ENCODE measurements at places on chromosomes 1 and 21. TPM values are rescaled to one million over a fixed set of nuclear protein-coding genes. Genes with fewer than 3 reads are reported as not detected.

Gene MYBPHL
- 0.82 TPM for total RNA-seq

Gene KCNJ9
- total RNA-seq, result 0.11 TPM

Gene SPATA45
- total RNA-seq, result 0.68 TPM

- DNase-seq, result peak; percentile 45
- H3K36me3 ChIP-seq, result peaks cover 7% of the 10 kb centered on the region
- peaks cover 5% of the 10 kb centered on the region for H3K27me3 ChIP-seq
- peaks cover 3% of the 10 kb centered on the region for H3K4me1 ChIP-seq
- H3K4me3 ChIP-seq, result peak overlapping the region; percentile 65
Measured at GRCh38 chr1:1157426-1157913, 16.2 kb upstream of the TTLL10 start.

GRCh38 chr1:169529068-169529642 lies 43.4 kb upstream of the SLC19A2 start:
- no peaks in the 10 kb centered on the region for H3K4me1 ChIP-seq
- no peak overlapping the region for H3K4me3 ChIP-seq
- no peaks in the 10 kb centered on the region for H3K36me3 ChIP-seq
- DNase-seq, result no peak

GRCh38 chr1:159177272-159177907 lies 6.0 kb downstream of the CADM3 start:
- peaks cover 13% of the 10 kb centered on the region for H3K4me1 ChIP-seq
- no peak overlapping the region for H3K27ac ChIP-seq
- peak; percentile 49 for DNase-seq
- H3K27me3 ChIP-seq, result peaks cover 31% of the 10 kb centered on the region

DNA sequence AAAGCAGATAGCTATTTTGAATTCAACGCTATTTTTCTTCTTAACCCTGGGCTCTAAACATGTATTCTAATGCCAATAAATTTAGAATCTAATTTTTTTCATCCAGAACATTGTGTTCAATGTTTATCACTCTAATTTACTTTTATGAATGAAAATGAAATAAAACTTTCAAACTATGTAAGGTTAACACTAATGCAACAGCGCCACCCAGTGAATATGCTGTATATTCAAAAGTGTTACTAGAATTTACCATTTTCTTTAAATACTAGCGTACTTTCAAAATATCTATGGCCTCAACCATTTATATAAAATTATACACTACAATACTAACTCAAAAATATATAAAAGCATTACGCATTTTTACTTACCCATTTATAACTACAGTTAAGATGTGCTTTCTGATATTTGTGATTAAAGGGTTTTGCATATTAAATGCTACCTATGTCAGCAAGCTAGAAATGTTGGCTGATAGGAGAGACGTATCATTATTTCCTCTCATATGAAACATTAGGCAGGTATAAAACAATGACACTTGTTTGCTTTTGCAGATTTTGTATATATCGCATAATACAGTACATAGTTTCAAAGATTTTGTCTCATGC lies 5.9 kb upstream of the NUF2 start:
- peak overlapping the region; percentile 42 for H3K4me3 ChIP-seq
- no peak overlapping the region for H3K27ac ChIP-seq
- H3K4me1 ChIP-seq, result peaks cover 3% of the 10 kb centered on the region
- H3K36me3 ChIP-seq, result no peaks in the 10 kb centered on the region

DNA sequence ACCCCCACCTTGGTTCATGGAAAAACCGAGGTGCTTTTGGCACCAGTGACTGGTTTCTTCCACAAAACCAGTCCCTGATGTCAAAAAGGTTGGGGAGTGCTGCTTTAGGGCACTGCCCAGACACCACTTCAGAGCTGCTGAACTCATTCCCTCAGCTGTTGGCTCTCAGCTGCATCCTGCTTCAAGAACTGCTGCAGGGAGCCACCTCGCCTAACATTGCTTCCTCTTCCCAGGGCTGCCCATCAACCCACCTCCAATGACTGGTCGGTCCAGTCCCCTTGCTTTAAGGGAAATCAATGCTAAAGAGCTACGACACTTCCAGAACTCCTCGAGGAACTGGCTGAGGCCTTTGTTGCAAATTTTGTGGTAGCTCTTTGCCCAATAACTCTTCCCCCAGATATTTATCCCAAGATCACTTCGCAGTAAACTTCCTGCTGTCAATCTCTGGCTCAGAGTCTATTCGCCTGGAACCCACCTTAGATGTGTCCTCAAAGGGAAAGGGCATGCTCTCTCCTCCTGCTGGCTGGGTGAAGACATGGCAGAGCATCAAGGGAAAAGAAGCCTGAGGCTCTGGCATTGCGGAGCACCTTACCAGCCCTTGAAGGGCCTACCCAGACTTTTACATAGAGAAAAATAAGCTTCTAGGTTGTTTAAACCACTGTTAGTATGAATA lies 29.0 kb downstream of the C1orf52 start:
- no peak for DNase-seq
- peak overlapping the region; percentile 75 for H3K27ac ChIP-seq
- no peak overlapping the region for H3K4me3 ChIP-seq
- peaks cover 10% of the 10 kb centered on the region for H3K4me1 ChIP-seq

GRCh38 chr1:6888268-6888667 lies 103.0 kb downstream of the CAMTA1 start:
- H3K27me3 ChIP-seq, result no peaks in the 10 kb centered on the region
- no peak overlapping the region for H3K27ac ChIP-seq
- H3K4me1 ChIP-seq, result peaks cover 8% of the 10 kb centered on the region
- no peak overlapping the region for H3K4me3 ChIP-seq
- no peaks in the 10 kb centered on the region for H3K36me3 ChIP-seq

DNA sequence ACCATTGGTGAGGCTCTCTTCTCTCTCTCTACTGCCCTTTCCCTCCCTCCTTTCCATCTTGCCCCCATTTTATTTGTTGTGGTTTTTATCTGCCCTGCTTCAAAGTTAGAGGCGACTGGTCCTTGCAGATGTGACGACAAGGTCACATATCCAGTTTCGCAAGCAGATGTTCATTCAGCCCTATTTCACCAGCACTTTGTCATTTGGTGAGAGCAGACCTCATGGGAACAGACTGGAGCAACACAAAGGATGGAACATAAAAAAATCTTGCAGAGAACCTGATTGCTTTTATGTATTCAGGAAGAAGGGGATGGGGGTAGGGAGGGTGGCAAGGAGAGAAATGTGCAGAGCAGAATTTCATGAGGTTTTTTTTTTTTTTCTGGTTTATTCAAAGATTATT lies 84.3 kb downstream of the ELAVL4 start:
- H3K27ac ChIP-seq, result no peak overlapping the region
- H3K4me1 ChIP-seq, result no peaks in the 10 kb centered on the region
- no peak overlapping the region for H3K4me3 ChIP-seq
- H3K36me3 ChIP-seq, result peaks cover 5% of the 10 kb centered on the region

DNA sequence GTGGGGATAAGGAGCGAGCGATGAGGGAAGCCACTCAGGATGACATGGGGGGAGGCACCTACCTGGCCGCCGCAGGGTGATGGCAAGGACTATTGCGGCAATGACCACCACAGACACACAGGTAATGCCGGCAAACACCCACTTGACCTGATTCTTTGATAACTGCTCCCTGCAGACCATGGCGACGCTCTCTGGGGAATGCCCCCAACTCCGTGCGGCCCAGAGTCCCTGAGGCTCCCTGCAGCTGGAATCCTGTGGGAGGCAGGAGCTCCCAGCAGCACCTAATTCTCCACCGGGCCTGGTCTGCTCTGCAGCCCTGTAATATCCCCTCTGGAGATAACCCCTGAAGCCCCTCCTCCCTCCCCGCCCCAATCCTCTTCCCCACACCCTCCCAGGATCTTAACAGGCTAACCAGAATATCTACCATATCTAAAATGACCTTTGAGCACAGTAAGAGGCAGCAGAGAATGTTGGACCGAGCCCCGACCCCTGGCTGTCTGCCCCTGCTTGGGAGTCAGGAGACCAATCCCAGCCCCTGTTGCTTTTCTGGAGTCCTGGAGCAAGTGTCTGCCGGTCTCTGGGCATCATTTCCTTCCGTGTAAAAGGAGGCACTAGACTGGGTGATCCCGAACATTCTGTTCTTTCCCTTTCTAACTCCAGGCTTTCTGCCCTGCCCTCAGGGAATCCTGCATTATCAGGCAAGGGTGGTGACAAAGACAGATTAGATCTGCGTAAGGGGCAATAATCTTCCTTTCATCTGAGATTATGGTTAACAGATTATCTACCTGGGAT lies at the start of gene FAM151A:
Gene FAM151A, minus strand, starts transcription at position 310 of the 792 bp plus-strand sequence. Its CDS starts 130 bp downstream, at position 180.
- no peaks in the 10 kb centered on the region for H3K4me1 ChIP-seq
- H3K36me3 ChIP-seq, result no peaks in the 10 kb centered on the region
- no peak within 1 kb of the TSS for H3K27ac ChIP-seq
- H3K27me3 ChIP-seq, result no peaks in the 10 kb centered on the region

- no peaks in the 10 kb centered on the region for H3K27me3 ChIP-seq
- no peak overlapping the region for H3K4me3 ChIP-seq
- H3K27ac ChIP-seq, result peak overlapping the region; percentile 15
- peaks cover 5% of the 10 kb centered on the region for H3K36me3 ChIP-seq
- DNase-seq, result no peak
Measured at GRCh38 chr1:231723146-231723545, 96.6 kb downstream of the DISC1 start.

- H3K27ac ChIP-seq, result no peak overlapping the region
- H3K4me1 ChIP-seq, result peaks cover 13% of the 10 kb centered on the region
- no peak for DNase-seq
- H3K27me3 ChIP-seq, result no peaks in the 10 kb centered on the region
- H3K4me3 ChIP-seq, result no peak overlapping the region
- H3K36me3 ChIP-seq, result no peaks in the 10 kb centered on the region
Measured at GRCh38 chr1:222243902-222244301, 304.0 kb downstream of the HHIPL2 start.

DNA sequence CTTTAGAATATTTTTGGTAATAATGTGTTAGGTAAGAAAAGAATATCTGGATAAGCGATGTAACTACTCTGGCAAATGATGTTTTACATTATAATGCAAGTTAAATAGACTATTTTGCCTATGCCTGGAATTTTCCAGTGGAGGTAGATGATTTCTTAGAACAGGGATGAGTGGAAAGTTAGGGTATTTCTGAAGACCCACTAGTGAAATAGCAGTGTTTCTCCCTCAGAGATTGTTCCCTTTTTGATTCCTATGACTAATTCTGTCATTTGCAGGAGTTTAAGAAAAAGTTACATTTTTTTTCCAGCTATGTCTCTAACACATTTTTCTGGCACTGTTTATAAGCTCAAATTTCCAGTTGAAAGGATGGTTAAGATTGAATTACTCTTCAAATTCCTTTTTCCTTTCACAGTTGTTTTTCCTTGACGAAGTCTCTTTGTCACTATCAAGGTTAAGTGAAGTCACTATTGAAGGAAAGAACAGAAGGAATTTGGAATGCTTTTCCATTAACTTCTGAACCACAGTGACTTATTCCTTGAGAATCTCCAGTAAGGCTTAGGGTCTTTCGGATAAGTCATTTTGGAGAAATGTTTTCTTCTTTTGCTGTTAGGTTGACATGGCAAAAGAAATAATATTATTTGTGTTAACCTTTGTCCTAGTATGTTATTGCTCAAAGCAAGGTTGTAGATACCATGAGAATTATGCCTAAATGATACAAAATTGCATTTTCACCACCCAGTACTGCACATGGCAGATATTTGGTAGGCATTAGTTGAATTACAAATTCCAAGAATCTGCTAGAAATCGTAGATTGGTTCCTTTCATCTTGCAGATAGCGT lies 42.9 kb upstream of the ZNF326 start:
- no peak overlapping the region for H3K27ac ChIP-seq
- peaks cover 2% of the 10 kb centered on the region for H3K36me3 ChIP-seq
- no peak for DNase-seq
- H3K4me3 ChIP-seq, result no peak overlapping the region
- peaks cover 37% of the 10 kb centered on the region for H3K4me1 ChIP-seq

Gene TCHHL1
- not detected for total RNA-seq

DNA sequence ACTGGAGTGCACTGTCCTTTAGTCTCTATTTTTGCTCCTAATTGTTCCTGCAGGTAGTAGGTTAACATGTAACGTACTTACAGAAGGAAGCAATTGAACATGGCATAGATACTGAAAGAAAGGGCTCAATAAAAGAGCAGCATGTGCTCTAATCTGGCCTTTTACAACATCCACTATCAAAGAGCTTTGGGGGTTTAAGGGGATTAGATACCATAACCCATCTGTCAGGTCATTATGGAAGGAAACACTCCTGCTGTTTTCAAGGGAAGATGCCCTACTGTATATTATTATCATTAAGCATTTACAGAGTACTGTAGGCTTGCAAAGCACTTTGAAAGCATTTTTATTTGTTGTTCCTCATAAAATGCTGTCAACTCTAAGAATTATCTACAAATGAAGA lies 152.8 kb downstream of the TTLL7 start:
- no peak overlapping the region for H3K27ac ChIP-seq
- no peaks in the 10 kb centered on the region for H3K36me3 ChIP-seq

GRCh38 chr1:180415985-180416633 lies 86.3 kb downstream of the ACBD6 start:
- H3K27me3 ChIP-seq, result no peaks in the 10 kb centered on the region
- H3K27ac ChIP-seq, result no peak overlapping the region
- no peaks in the 10 kb centered on the region for H3K4me1 ChIP-seq
- no peak for DNase-seq

DNA sequence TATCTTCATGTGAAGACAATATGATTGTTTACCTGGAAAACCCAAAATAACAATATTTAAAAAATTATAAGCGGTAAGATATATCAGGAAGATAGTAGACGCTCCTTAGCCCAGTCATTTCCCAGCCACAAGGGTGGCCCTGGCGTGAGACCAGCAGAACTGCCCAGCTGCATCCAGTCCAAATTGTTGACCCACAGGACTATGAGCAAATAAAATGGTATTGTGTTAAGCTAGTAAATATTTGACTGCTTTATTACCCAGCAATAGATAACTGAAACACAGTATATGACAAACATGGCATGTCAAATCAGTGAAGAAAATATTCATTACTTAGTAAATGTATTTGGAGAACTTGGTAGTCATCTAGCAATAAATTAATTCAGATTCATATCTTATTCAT lies 294.3 kb upstream of the SPAG17 start:
- H3K27ac ChIP-seq, result no peak overlapping the region
- H3K27me3 ChIP-seq, result no peaks in the 10 kb centered on the region
- H3K36me3 ChIP-seq, result no peaks in the 10 kb centered on the region
- DNase-seq, result no peak
- no peak overlapping the region for H3K4me3 ChIP-seq

DNA sequence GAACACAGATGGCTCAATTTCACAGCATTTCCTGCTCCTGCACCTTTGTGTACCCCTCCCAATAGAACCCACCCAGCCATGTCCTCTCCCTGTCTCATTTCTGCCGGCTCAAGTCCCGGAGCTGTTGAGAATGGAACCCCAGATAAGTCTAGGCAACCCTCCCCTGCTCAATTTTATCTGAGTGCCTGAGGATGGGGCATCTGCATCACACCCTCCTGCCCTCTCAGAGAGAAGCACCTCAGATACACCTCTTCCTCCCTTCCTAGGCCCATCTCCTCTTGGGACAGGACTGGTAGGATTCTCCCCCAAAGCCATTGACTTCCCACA lies 1.1 kb downstream of the KIF21B start:
- H3K4me1 ChIP-seq, result peaks cover 67% of the 10 kb centered on the region
- H3K27me3 ChIP-seq, result peaks cover 7% of the 10 kb centered on the region
- H3K27ac ChIP-seq, result peak overlapping the region; percentile 20
- no peak for DNase-seq
- no peaks in the 10 kb centered on the region for H3K36me3 ChIP-seq
- H3K4me3 ChIP-seq, result peak overlapping the region; percentile 91

Gene KLHDC9
- 8.0 TPM for total RNA-seq

- DNase-seq, result no peak
- H3K27me3 ChIP-seq, result no peaks in the 10 kb centered on the region
- H3K27ac ChIP-seq, result no peak overlapping the region
- no peaks in the 10 kb centered on the region for H3K36me3 ChIP-seq
- no peak overlapping the region for H3K4me3 ChIP-seq
Measured at GRCh38 chr1:234584926-234585325, 25.1 kb downstream of the IRF2BP2 start.

GRCh38 chr1:219088778-219089557 lies 84.7 kb upstream of the LYPLAL1 start:
- DNase-seq, result no peak
- H3K27ac ChIP-seq, result no peak overlapping the region
- H3K4me3 ChIP-seq, result no peak overlapping the region

All from neural crest cell (in vitro differentiated cells).